ENCODE measurements at places on chromosomes 4 and X.

DNA sequence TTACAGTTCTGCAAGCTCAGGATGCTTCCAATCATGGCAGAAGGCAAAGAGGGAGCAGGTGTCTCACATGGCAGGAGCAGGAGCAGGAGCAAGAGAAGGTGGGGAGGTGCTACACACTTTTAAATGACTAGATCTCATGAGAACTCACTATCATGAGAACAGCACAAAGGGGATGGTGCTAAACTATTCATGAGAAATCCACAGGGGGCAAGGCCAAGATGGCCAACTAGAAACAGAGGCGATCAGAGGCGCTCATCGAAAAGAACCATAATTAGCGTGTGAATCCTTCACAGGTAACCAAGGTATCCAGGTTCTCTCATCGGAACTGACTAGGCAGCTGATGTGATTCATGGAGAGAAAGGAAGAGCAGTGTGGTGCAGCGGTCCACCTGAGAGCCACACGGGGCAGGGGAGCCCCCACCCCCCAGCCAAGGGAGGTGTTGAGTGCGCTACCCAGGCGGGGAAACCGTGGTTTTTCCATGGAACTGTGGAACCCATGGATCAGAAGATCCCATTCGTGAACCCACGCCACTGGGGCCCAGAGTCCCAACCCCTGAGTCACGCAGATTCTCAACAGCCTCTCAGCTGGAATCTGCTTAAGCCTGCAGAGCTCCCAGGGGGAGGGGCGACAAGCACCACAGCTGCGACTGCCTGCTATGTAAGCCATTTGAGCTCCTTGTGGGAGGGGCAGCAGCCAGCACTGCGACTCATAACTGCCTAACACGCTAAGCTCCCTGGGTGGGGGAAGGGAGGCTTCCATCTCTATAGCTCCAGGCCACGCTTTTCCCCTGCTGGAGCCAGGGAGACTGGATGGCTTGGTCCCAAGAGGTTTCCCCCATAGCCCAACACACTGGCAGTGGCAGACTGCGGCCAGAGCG is 46.7 kb downstream of the FGF16 start:
- DNase-seq, result no peak

GRCh38 chrX:9207142-9207541 is 173.2 kb upstream of the FAM9B start:
- no peak for DNase-seq

DNA sequence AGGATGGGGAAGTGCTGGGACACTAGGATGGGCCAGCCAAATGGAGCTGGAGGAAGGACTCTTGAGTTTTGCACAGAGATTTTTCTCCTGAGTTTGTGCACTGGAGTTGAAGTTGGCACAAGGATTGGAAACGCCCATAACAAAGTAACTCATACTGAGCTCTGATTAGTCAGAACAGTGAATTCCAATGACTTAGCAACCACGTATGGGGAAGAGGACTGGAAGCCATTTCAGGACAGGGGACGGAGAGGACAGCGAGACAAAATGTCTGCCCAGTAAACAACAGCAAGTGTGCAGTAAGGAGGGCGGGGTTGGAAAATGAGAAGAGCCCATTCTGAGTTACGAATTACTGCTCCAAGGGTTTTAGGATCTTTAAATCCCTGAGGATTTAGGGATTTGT is 5.9 kb downstream of the RIPPLY1 start:
- DNase-seq, result no peak

DNA sequence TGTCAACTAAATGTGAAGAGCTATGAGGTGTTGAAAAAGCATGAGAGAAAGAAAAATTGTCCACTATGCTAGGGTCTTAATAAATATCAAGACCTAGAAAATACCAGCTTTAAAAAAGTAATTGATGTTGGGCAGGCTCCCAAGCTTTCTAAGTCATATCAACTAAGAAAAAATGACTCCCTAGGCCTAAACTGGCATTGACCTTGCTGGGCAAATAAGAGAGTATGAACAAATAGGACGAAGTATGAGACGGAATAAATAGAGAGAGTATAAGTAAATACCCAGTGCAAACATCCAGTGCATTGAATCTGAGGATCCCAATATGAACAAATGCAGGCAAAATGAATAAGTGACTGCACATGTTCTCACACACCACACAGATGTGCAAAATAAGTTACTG is 3.2 kb downstream of the KDR start:
- no peak for DNase-seq

DNA sequence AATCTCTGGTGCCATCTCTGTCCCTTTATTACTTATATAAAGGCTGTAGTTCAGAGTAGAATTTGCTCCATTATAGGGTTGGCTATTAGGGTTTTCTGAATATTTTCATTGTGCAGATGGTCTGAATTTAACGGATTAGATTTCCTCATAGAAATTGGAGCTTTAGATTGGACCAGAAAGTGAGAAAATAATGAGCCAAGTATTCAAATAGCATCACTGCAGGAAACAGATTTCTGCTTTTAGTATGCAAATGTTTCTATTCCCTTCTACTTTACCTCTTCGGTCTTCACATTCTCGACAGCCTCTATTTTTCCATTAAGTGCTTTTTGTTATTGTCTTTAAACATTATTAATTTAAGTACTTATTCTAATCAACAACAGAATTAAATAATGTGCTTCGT is 55.4 kb downstream of the TRIM2 start:
- no peak for DNase-seq

DNA sequence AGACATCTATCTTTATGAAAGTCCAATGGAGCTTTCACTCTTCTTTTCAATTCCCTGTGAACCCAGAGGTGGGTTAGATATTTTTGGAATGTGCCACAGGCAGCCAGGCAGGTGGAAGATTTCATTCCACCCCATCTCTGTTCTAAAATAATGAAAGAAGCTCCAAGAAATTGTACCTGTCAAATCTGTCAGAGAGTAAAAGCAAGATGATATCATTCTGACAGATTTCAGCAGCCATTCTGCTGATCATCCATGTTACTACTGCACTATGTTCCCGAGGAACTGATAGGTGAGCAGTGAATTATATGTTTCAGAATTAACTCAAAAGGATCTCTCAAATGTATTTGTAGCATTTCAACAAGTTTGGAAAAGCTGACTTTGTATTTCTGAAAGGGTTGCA is 339.5 kb upstream of the SPANXN4 start:
- no peak for DNase-seq

DNA sequence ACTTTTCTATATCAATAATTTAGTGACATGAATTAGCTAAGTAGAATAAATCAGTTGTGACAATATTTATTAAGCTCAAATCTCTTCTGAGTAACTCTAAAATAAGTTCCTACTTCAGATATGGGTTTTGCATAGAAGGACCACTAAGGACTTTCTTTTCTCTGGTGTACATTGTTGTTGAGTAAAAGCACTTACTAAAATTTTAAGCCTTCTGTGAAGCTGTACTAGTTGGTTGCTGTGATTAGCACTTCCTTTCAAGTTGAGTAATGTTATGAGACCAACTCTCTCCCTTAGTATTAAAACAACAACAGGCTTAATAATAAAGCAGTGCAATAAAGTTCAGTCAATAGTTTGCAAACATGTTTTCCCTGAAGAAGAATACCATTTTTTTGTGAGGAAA is 667.4 kb upstream of the NDST4 start:
- DNase-seq, result no peak

GRCh38 chrX:120456973-120457372 is 12.1 kb downstream of the LAMP2 start:
- DNase-seq, result no peak

DNA sequence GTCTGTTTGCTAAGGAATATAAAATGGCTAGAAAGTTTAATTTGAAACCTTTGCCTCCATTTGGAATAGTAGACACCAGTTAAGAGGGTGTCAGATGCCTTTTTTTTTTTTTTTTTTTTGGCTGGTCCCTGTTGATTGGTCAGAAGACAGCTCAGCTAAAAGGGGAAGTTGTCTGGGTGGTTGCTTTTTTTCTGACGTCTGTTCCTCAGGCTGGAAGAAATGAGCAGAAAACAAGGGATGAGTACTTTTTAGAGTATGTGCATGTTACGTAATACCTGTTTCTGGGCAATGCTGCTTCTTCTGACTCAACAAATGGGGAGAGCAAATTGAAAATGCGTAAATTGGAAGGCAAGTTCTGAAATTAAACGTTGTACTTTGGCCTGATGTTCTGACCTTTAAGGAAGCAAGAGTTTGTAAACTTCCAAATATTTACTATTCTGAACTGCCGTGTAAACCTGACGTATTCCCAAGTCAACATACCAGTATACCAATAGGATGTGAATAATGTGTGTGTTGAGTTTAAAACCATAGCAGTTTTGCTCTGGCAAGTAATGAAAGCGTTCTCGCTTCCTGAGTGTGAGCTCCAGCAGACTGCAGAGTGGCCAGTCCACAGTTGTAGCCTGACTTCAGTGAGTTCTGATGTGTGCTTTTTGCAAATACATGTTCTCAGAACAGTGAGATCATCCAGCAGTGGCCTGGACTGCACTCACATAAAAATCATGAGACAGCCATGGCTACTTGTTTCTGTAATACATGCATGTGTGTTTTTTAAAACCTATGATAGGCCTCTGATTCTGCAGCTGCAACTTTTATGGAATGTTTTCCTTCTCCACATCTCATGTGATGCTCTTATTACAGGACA is 1.7 kb downstream of the SAT1 start:
- DNase-seq, result no peak

- no peak for DNase-seq
Observed at GRCh38 chrX:37926700-37927099, 79.3 kb upstream of the DYNLT3 start.

DNA sequence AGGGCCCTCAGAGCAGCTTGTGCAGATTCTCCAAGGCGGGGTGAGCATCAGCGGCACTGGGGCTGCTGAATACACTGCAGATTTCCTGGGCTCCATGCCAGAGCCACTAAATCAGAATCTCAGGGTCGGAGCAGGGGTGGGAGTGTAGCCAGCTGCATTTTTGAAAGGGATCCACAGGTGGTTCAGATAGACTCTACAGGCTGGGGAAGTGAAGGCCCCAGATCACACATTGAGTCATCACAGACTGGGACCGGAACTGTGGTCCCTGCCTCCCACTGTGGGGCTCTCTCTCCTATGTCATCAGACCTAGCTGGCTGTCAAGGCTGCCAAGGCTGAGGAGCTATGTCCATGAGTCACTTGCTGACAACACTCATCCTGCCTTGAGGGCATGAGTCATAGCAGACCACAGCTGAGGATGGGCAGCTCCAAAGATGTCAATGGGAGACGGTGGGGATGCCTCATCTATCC is 162.3 kb upstream of the MAMLD1 start:
- no peak for DNase-seq

DNA sequence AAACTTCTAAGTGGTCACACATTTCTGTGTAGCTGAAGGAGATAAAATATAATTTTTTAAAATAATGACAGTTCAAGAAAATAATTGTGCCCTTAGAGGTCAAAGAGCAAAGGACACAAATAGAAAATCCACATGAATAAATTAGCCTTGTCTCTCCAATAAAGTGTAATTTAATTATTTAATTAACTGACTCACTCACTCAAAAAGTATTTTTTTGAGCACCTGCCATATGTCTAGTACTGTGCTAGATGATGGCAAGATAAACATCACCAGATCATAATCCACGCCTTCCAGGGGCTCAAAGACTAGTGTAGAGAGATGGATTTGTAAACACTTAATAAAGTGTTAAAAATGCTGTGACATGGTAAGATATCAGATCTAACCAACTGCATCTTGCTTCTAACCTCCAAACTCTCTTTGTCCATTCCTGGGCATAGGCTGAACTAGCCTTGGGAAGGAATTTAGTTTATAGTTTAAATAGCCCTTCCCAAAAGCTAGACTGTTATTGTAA is 112.5 kb downstream of the SCLT1 start:
- DNase-seq, result no peak

DNA sequence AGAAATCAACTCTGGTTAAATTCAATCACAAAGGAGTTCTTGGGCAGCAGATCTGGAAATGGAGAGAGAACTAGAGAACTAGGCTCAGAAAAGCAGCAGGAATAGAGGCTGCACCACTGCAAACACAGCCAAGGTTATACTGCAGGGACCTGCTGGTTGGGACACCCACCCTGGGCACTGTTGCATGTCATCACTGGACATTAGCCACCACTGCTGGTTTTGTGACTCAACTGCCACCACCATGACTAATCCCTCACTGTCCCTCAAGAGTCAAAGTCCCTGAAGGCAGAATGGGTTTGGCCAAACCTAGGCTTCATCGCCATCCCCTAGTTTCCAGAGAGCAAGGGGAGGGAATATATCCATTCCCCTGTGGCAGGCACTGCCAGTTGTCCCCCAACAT is 38.1 kb upstream of the IRAK1 start:
- DNase-seq, result no peak

GRCh38 chr4:114924311-114924710 is 189.1 kb downstream of the NDST4 start:
- no peak for DNase-seq

DNA sequence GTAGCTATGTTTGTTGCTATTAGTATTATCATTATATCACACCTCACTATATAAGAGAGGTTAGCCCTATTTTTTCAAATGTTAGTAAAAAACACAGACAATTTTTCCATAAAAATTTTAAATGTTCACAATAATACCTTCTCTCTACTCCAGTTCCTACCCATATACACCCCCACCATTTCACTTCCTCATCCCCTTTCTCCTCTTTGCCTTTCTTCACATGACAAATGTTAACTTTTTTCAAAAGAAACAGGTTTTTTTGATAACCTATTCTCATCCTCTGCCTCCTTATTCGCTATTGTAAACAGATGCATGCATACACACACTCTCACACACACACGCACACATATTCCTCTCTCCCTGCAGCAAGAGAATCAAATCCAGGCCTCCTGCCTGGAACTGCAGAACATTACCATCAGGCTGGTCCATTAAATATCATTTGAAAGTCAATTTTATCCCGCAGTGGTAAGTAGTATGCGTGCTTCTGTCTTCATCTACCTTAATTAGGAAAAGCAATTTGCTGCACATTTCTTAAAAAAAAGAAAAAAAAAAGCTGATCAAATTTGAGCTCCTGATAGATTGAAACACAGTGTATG is 55.5 kb downstream of the MID1IP1 start:
- no peak for DNase-seq

DNA sequence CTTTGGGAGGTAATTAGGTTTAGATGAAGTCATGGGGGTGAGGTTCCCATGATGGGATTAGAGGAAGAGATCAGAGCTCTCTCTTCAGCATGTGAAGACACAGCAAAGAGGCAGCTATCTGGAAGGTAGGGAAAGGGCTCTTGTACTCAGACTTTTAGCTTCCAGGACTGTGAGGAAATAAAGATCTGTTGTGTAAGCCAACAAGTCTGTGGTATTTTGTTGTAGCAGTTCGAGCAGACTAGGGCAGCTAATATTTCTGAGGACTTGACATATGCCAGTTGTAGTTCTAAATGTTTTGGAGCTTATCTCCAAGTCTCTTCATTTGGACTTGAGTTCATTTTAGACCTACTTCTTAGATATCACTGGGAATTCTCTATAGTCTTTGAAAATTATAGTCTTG is 137.3 kb upstream of the PDE5A start:
- no peak for DNase-seq

DNA sequence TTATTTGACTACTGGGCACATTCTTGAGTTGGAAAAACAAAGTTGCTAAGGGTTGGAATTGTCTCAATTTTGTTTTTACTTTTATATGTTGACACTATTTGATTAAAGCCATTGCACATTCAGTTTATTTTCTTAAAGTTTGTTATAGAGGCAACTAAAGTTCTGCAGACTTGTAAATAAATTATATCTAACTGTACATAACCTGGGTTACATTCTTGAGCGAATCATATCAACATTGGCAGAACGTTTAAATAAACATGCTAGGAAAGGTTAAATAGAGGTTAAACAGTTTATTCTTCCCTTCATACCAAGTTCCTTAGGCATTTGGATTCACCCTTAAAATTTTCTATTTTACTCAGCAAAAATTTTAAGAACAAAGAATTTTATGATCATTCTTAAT is 74.5 kb downstream of the UCHL1 start:
- DNase-seq, result no peak
